ENCODE measurements at places on chromosomes 11 and 22.

- DNase-seq, result peak; percentile 52
Observed at GRCh38 chr11:43943931-43944751, 1.7 kb downstream of the C11orf96 start.

- peak; percentile 24 for DNase-seq
Observed at GRCh38 chr11:133576351-133576750, 44.0 kb upstream of the OPCML start.

- DNase-seq, result no peak
Observed at GRCh38 chr22:50523458-50523805, 2.0 kb downstream of the SCO2 start.

GRCh38 chr11:105577641-105578040, 32.2 kb upstream of the GRIA4 start:
- DNase-seq, result no peak

DNA sequence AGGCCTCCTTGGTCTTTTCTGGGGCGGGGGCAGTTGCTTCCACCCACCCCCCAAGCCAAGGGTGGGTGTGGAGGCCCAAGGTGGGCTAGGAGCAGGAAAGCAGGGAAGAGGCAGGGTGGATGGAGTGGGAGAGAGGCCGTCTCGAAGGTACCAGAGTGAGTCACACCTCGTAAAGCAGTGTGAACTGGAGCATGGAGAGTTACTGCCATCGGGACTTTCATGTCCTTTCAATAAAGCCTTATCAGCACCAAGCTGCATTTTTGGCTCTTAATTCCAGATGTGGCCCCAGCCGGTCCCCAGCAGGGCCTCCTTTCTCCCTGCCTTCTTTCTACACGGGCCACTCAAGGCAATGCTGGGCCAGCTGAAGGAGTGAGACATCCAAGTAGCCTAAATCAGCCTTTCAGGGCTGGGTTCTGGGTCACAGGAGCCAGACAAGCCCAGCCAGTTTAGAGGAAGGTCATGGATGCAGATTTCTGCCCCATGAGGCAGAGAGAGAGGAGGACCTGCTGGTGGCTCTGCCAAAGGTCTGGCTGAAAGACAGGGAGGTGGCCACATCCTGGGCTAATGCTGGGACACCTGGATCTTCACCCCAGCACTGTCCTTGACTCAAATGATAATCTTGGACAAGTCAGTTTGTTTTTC, 59.0 kb upstream of the CD82 start:
- DNase-seq, result no peak

- DNase-seq, result no peak
Observed at GRCh38 chr11:16357775-16358174, 1.4 kb upstream of the SOX6 start.
